ENCODE measurements at places on chromosomes 4 and X. TPM values are rescaled to one million over a fixed set of nuclear protein-coding genes. Genes with fewer than 3 reads are reported as not detected.

- DNase-seq, result no peak
Observed at GRCh38 chr4:173417833-173418232, 18.9 kb upstream of the SCRG1 start.

- DNase-seq, result peak; percentile 30
Observed at GRCh38 chr4:45350438-45350837, 624.1 kb upstream of the GNPDA2 start.

DNA sequence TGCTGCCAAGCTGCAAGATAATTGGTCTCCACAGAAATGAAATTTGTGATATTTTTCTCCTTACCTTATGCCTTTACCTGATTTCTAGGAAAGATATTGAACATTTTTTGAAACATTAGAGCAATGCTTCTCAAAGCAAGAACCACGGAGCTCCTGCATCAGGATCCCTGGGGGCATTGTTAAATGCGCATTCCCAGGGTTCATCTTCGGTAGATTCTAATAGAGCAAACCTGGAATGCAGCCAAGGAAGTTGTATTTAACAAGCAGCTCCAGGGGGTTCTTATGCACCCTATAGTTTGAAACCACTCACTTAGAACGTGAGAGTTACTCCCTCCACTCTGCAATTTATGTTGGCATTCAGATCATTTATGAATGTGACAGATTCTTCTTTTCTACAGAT is 126.2 kb downstream of the SLC39A8 start:
- DNase-seq, result no peak

- DNase-seq, result no peak
Observed at GRCh38 chrX:6678313-6678712, 143.4 kb upstream of the VCX3A start.

The SOWAHB gene
- total RNA-seq, result 2.9 TPM

Measured in mammary epithelial cell (primary cell).